ENCODE measurements at places on chromosomes 7 and 10. TPM values are rescaled to one million over a fixed set of nuclear protein-coding genes. Genes with fewer than 3 reads are reported as not detected.

Gene SP8
- total RNA-seq, result 33.7 TPM

- no peak for DNase-seq
Observed at GRCh38 chr10:95285556-95285955, 5.2 kb downstream of the PDLIM1 start.

DNA sequence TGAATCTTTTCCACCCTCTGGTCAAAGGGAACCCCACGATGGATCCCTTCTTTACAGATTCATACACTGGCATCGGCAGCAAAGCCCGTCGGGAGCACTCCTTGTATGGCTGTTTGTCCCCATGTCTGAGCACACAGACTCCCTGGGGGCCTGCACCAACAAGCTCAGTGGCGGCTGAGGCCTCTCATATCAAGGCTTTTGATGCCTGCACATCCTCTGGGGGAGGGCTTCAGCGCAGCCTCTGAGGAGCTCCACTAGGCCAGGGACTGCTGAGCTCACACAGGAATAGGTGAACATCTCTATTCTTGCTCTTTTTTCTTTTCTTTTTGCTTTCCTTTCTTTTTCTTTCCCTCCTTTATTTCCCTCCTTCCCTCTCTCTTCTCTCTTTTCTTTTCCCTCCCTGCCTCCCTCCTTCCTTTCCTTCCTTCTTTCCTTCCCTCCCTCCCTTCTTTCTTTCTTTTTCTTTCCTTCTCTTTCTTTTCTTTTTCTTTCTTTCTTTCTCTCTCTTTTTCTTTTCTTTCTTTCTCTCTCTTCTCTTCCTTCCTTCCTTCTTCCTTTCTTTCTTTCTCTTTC is 174.6 kb downstream of the CCDC3 start:
- DNase-seq, result no peak

- DNase-seq, result no peak
Observed at GRCh38 chr10:116798859-116799258, 50.4 kb upstream of the ENO4 start.
